Activated naive CD8-positive, alpha-beta T cell treated with anti-CD3 and anti-CD28 coated beads for 36 hours (primary cell): ENCODE measurements at places on chromosomes 13 and 19.
A peak's percentile ranks its signal among the peaks of the same experiment; 100 is the strongest.

GRCh38 chr13:39321574-39321973 lies 281.4 kb downstream of the LHFPL6 start:
- no peaks in the 10 kb centered on the region for H3K4me1 ChIP-seq
- H3K27me3 ChIP-seq = peaks cover 3% of the 10 kb centered on the region
- no peaks in the 10 kb centered on the region for H3K36me3 ChIP-seq
- no peak overlapping the region for H3K4me3 ChIP-seq
- no peak for DNase-seq

GRCh38 chr19:3282564-3282963 lies 58.1 kb downstream of the CELF5 start:
- H3K27ac ChIP-seq = no peak overlapping the region
- peaks cover 2% of the 10 kb centered on the region for H3K4me1 ChIP-seq
- peaks cover 22% of the 10 kb centered on the region for H3K27me3 ChIP-seq
- no peak for DNase-seq

- DNase-seq = no peak
- H3K36me3 ChIP-seq = no peaks in the 10 kb centered on the region
- H3K4me1 ChIP-seq = peaks cover 17% of the 10 kb centered on the region
- peak overlapping the region; percentile 29 for H3K27ac ChIP-seq
- peak overlapping the region; percentile 80 for H3K4me3 ChIP-seq
These were observed 30.4 kb downstream of the TPT1 start for GRCh38 chr13:45310341-45311131.

DNA sequence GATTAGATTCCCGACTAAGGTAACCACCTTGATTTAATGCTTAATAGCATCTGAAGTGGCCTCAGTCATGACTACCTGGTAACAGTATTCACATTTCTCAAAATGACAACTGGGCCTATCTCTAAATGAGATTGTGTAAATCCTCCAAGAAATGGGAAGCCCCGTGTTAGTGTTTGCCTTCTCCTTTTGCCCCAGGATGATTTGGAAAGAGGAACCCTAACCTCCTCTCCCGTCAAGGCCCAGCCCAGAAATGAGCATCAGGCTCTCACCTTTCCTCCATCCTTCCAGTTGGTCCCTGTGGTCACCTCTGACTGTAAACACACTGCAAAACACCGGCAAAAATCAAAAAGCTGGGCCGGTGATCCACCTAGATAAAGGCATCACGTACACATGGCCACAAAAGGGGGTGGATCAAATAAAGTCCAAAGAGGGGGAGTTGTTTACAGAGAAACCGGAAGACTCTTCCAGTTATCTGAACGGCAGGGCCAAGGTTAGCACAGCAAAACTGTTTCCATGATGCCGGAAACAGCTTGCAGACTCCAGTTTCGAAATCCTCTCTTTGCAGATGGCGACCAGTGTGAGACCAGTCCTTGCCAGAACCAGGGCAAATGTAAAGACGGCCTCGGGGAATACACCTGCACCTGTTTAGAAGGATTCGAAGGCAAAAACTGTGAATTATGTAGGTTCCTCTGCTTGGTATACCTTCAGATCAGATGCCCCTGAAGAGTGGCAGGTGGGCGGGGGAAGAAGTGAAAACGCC lies 16.4 kb downstream of the F10 start:
- H3K36me3 ChIP-seq = no peaks in the 10 kb centered on the region
- no peak overlapping the region for H3K4me3 ChIP-seq
- H3K27ac ChIP-seq = no peak overlapping the region
- H3K4me1 ChIP-seq = no peaks in the 10 kb centered on the region
- no peak for DNase-seq
- peaks cover 3% of the 10 kb centered on the region for H3K27me3 ChIP-seq

GRCh38 chr13:98592362-98592732 lies 15.4 kb upstream of the STK24 start:
- DNase-seq = no peak
- H3K4me1 ChIP-seq = peaks cover 14% of the 10 kb centered on the region
- peaks cover 3% of the 10 kb centered on the region for H3K36me3 ChIP-seq
- no peak overlapping the region for H3K27ac ChIP-seq

DNA sequence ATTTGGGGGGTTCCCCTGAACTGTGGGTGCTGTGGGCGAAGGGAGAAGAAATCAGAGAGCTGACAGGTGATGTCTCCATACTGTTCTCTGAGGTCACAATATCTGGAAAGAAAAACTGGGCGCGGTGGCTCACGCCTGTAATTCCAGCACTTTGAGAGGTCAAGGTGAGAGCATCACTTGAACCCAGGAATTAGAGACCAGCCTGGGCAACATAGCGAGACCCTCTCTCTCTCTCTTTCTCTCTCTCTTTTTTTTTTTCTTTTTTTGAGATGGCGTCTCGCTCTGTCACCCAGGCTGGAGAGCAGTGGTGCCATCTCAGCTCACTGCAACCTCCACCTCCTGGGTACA lies 21.9 kb downstream of the IQCN start:
- H3K4me3 ChIP-seq = no peak overlapping the region
- peaks cover 35% of the 10 kb centered on the region for H3K27me3 ChIP-seq

DNA sequence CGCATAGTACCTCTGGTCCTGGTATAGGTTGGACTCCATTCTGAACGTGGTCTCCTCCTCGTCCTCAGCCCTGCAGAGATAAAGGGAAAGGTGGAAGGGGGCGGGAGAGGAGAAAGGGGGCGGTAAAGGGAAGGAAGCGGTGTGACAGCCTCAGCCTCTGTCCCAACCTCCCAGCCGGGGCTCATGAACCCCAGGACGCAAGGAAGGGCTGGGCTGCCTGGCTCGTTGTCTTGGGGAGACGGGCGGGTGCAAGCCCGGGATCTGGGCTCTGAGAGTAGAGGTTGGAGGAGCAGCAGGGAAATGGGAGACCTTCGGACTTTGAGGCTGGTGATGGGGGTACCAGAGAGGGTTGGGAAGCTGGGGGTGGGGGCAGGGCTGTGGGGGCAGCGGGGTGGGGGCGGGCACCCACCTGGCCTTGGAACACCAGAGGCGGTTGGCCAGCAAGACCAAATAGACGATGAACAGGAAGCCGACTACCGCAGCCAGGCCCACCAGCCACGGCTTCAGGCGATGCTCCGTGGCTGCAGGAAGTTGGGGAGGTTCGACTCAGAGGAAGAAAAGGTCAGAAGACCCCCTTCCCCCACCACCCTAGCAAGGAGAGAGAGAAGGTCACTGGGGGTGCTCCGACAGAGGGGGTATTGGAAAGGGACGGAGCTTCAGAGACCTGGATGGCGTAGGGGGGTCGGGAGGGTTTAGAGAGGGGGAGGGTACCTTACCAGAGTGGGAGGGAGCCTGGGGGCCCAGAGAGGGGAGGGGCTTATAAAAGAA lies 1.7 kb downstream of the SMIM24 start:
- H3K4me3 ChIP-seq = peak overlapping the region; percentile 75
- peaks cover 8% of the 10 kb centered on the region for H3K4me1 ChIP-seq
- H3K27me3 ChIP-seq = no peaks in the 10 kb centered on the region
- no peaks in the 10 kb centered on the region for H3K36me3 ChIP-seq
